ENCODE measurements at places on chromosomes 2 and 18.

GRCh38 chr18:23068570-23069310 lies 66.5 kb upstream of the CABLES1 start:
- DNase-seq, result no peak

DNA sequence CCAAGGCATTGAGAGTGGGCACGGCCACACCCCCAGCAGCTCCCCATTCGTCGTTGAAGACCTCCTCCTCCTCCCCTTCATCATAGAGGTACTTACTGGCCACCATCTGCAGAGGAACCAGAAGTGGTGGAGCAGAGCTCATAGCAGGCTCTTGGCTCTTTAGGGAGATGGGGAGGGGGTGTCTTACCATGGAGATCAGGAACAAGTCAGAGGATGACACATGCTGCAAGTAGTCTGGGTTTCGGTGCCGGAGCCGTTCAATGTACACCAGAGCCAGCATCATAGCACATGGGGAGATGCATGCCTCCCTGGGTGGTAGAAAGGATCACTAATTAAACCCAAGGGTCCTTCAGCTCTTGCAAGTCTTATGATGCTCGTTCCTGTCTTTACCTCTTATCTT lies 1.9 kb downstream of the CNPPD1 start:
- no peak for DNase-seq

- DNase-seq, result no peak
Measured at GRCh38 chr2:215396595-215397313, 39.1 kb downstream of the FN1 start.

GRCh38 chr2:210171309-210172218 lies at the start of gene KANSL1L:
Gene KANSL1L, minus strand, starts transcription at chr2:210171409. Its CDS starts 16,827 bp downstream, at chr2:210154582.
- DNase-seq, result peak; percentile 97

DNA sequence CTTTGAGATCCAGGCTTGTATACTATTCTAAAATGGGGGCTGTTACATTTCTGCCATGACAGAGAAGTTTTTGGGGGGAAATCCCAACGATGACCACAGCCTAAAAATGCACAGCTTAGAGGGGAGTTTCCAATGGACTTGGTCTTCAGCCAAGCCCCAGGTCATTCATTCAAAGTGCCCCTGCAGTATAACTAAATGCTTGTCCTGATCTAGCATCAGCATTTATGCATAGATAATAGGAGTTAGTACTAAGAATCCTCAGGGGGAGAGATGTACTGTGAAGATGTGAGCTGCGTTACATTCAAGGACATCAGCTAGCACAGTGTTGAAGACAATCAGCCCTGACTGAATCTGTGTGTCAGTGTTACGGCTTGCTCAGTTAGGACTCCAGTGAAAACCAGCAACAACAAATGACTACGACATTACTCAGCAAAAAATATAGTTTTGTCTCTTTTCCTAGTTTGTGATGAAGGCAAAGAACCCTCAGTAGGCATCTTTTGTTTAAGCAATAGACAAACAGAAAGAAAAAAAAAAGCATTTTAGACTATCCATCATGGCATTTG lies 160.9 kb downstream of the ZEB2 start:
- DNase-seq, result no peak

- DNase-seq, result no peak
Measured at GRCh38 chr18:39296293-39296888, 1730.8 kb upstream of the CELF4 start.

- DNase-seq, result no peak
Measured at GRCh38 chr2:11877764-11878163, 131.3 kb downstream of the LPIN1 start.

DNA sequence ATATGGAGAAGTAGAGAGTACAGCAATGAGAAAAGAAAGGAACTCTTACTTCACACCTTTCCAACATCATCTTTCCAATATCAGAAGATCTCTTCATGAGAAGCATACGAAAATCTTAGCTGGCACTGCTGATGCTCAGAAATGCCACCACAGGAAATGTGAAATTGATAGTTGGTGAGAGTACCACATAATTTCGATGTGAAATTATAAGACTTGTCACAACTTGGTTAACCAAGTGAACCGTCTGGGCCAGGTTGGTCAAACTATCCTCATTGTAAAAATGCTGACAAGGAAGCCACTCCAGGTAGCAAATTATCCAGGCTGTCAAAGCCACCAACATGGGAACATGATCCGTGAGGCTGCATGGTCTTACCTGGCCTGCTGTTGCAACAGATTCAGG lies 66.5 kb downstream of the EPG5 start:
- no peak for DNase-seq

DNA sequence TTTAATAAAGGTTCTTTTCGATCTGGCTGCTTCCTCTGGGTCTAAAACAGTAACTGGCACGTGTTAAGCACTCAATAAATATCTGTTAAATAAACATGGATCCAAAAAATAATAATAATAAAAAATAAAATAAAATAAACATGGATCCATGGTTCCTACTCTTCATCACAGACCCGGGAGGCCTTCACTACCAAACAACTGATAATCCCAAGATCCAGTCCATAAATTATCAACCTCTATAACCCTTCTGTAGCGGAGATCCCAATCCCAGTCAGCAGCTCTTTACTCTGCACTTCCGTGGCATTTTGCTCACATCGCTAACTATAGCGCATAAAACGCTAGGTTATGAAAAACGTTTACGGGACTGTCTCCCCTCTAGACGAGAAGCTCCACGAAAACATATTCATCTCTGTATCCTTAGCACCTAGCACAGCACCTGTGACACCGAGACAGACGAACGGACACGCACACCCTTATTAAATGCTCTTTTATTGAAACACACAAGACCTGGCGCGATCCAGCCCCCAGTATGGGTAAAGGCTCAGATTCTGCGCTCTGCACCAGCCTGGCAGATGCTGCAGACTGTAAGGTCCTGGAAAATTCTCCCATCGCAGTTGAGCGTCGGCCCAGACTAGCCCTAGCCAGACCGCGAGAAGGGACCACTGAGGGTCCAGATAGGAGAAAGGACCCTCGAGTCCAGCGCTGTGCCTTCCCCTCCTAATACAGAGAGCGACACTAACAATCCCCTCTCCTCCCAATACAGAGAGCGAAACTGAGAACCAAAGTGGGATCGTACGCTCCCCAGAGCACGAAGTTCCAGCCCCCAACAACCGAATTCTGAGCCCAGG lies 770 bp downstream of the NBAS start:
- DNase-seq, result peak; percentile 11

- DNase-seq, result no peak
Measured at GRCh38 chr2:118738106-118738505, 109.3 kb downstream of the EN1 start.

DNA sequence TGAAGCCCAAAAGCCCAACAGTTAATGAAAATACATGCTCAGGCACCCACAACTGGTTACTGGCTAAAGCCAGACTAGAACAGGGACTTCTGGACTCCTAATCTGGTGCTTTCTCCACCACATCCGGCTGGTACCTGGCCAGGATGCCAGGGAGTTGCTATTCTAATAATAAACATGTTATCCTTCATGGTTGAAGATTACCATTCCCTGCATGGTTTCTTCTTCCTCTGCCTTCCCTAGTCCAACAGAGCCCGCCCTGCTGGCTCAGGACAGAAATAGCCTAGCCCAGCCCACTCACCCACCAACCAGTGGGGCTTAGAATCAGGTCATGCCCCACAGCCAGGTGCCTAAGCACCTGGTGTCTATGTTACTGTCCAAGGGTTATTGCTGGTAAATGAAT lies 184.2 kb downstream of the TMEM247 start:
- DNase-seq, result no peak

- no peak for DNase-seq
Measured at GRCh38 chr2:20362701-20363435, 12.2 kb upstream of the PUM2 start.

DNA sequence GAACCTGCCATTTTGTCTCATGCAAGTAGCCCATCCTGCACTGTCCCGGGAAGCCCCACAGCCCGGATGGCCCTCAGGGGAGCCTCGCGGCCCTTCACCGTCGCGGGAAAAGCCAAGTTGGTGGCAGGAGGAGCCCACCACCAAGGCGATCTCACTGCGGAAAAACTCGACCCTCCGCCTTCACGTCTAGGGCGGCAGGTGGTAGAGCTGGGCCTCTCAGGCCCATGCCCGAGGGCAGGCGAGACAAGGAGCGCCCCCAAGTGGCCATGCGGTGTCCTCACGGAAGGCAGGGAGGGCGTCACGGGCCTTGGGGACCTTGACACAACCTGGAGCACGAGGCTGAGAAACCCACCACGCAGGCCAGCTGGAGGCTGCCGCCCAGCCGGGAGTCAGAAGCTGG lies 34.8 kb upstream of the SKA1 start:
- DNase-seq, result no peak

DNA sequence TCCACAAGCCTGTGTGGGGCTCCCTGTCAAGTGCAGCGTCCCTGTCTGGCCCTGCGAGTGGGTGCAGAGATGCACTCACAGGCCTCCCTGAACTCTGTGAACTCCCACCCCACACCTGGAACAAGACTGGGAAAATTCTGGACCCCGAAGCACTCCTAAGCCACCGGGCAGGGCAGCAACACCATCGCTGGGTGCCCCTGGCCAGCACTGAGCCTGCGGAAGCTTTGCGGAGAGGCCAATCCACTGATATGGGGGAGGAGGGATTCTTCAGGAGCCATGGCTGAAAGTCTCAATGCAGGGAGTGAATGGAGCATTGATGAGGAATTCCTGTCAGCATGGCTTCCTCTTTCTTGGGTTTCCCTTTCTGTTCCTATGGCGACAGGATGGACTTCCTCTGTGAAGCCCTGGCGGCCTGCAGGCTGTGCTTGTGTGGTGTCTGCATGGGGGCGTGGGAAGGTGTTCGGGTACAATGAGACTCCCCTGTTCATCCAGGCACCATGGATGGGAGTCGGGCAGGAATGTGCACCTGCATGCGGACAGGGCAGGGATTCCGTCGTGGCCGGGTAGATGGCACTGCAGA lies 15.1 kb downstream of the TRIB2 start:
- DNase-seq, result no peak

GRCh38 chr2:158893026-158893425 lies 75.4 kb upstream of the TANC1 start:
- DNase-seq, result no peak

DNA sequence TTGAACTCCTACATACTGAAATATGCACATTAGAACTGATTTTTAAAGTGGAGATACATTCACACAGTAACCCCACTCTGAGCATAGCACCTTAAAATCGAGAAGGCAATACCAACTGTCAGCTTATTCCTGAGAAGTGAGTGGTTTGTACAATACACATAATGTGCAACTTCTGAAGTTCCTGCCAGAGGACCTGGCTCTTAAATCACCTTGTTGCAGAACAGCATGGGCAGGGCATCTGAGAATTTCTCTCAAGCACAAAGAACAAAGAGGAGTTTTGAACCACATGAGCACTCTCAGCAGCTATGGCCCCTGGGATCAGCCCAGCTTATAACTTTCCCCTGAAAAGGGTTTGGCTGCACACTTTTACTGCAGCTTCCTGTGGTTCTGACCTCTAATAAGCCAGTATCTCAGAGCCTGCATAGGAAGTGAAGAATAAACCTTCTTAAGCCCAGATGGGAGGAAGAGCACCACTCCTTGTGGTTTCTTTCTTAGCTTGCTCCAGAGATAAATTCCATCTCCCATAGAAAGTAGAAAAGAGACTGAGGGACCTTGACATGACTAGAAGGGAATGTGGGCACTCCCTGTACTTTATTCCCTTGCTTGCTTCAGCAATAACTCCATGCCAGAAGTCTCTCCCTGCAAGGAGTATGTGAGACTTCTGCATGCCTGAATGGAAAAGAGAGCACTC lies 862.3 kb downstream of the SUCLG1 start:
- DNase-seq, result no peak

- no peak for DNase-seq
Measured at GRCh38 chr18:50312296-50313030, 25.0 kb upstream of the CXXC1 start.

DNA sequence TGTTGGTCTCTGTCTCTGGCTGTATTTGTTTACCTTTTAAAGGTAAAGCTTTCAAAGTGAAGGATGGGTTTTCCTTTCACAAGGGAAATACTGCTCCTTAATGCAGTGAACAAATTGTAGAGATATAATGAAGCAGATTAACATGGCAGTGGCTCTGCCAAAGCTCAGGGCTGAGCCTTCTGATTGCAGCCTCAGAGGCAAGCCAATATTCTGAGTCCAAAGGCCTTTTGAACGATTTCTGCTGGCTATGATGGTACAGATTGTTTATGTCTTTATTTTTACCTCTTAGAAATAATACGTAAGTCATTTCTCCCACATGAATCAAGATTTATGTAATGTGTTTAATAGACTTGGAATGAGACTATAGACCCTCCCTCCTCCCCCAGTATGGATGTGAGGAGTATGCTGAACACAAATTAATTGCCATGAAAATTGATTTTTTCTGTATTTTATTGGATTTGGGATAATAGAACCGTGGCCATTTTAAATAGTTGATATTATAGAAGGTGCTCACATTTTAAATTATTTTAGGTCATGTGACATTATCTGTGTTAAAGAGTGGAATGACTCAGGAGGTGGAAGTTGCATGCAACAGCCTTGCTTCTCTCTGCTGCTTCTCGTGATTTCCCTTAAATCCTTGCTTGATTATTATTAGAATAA lies 772 bp downstream of the SCN2A start:
- DNase-seq, result no peak

DNA sequence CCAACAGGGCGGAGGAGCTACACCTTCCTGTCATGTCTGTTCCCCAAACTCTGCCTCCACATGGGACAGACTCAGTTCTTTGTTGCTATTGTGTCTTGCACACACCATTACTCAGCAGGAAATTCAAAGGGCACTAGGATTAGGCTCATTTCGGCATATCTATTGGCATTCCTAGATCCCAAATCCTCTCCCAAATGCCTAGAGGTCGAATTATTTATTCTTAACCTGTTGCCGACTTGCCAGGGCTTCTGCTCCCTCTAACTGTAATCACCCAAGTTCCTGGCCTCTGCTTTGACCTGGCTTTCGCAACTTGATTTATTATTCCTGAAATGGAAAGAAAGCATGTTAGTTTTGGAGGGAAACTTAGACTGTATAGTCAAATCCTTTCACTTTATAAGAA lies 67.8 kb upstream of the ST6GAL2 start:
- no peak for DNase-seq

DNA sequence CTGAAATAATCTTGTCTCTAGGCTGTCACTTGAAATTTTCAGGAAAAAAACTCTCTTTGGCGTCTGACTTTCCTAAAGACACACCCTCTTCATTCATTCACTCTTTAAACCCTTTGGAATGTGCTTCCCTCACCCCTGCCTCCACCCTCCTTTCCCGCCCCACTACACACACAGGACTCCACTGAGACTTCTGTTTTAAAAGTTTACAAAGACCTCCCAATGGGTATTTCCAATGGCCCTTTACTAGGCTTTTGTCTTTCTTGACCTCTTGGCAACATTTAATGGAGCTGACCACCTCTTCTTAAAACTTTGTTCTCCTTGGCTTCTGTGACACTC lies 96.1 kb downstream of the RBMS1 start:
- no peak for DNase-seq

- DNase-seq, result no peak
Measured at GRCh38 chr2:156986339-156986988, 271.0 kb upstream of the GALNT5 start.

DNA sequence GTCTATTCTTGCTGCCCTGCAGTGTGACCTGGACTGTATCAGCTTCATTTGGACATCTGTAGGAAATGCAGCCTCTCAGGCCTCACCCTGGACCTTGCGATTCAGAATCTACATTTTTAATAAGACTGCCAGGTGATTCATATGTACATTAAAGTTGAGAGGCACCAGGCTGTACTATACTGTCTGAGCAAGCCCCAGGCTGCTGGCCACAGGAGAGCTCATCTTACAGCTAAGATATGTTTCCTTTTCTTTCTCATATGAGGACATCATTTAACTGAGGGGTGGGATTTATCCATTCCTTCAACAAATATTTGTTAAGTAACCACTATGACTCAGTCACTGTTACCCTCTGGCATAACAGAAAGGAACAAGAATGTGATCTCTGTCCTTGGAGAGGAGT lies 78.2 kb upstream of the GCFC2 start:
- no peak for DNase-seq

Data from activated T-cell treated with anti-CD3 and anti-CD28 coated beads for 1 hour (primary cell).